IMR-90 (cell line): ENCODE measurements at places on chromosomes 6 and 20. TPM values are rescaled to one million over a fixed set of nuclear protein-coding genes. Genes with fewer than 3 reads are reported as not detected.

NOX3 gene
- not detected in 2 replicates for total RNA-seq

BPHL gene
- total RNA-seq, result 15.8 and 16.3 TPM in 2 replicates

EDN3 gene
- not detected in 2 replicates for total RNA-seq

B3GALT4 gene
- total RNA-seq, result 0.72 and 0.83 TPM in 2 replicates

ADGB gene
- not detected in 2 replicates for total RNA-seq

IL20RA gene
- total RNA-seq, result under 0.01 TPM in 1 of 2 replicates, not detected in the other

MCHR2 gene
- not detected in 2 replicates for total RNA-seq

VWA7 gene
- under 0.01 and 0.28 TPM in 2 replicates for total RNA-seq

AVP gene
- not detected in 2 replicates for total RNA-seq

IL22RA2 gene
- total RNA-seq, result not detected in 2 replicates

DNAAF9 gene
- total RNA-seq, result 7.8 and 7.9 TPM in 2 replicates

STMND1 gene
- not detected in 2 replicates for total RNA-seq

FERMT1 gene
- total RNA-seq, result 1.7 and 2.3 TPM in 2 replicates

TMEM244 gene
- total RNA-seq, result 0.28 and 0.36 TPM in 2 replicates

TP53INP2 gene
- total RNA-seq, result 1.1 and 1.3 TPM in 2 replicates
